ENCODE measurements at places on chromosomes 3 and 15. TPM values are rescaled to one million over a fixed set of nuclear protein-coding genes. Genes with fewer than 3 reads are reported as not detected.

BAHD1 gene
- total RNA-seq = 47.0 TPM

AHSG gene
- total RNA-seq = not detected

SLC15A2 gene
- total RNA-seq = 2.0 TPM

SRPRB gene
- total RNA-seq = 45.6 TPM

TYRO3 gene
- total RNA-seq = 0.36 TPM

GOLGA8G gene
- total RNA-seq = not detected

MFN1 gene
- 58.3 TPM for total RNA-seq

SLC2A2 gene
- not detected for total RNA-seq

FBXW12 gene
- not detected for total RNA-seq

NAALADL2 gene
- total RNA-seq = not detected

USP8 gene
- 70.9 TPM for total RNA-seq

PIK3CA gene
- 47.2 TPM for total RNA-seq

RBP2 gene
- total RNA-seq = not detected

USP3 gene
- total RNA-seq = 148 TPM

RASGRP1 gene
- total RNA-seq = 123 TPM

ZNF774 gene
- total RNA-seq = 0.81 TPM

GOLGA8A gene
- 188 TPM for total RNA-seq

ACKR2 gene
- 0.28 TPM for total RNA-seq

GOLGA8T gene
- total RNA-seq = 0.72 TPM

ASB7 gene
- total RNA-seq = 19.5 TPM

GOLGA8H gene
- total RNA-seq = not detected

DTX3L gene
- 49.3 TPM for total RNA-seq

LMCD1 gene
- 1.1 TPM for total RNA-seq

FBXO40 gene
- not detected for total RNA-seq

INKA1 gene
- total RNA-seq = 0.55 TPM

ZNF385D gene
- total RNA-seq = not detected

MYRIP gene
- total RNA-seq = not detected

RARB gene
- total RNA-seq = not detected

MED12L gene
- total RNA-seq = 0.78 TPM

PARP15 gene
- 78.0 TPM for total RNA-seq

SPTSSB gene
- not detected for total RNA-seq

CACNA2D2 gene
- total RNA-seq = 1.7 TPM

CFAP20DC gene
- 0.44 TPM for total RNA-seq

SHF gene
- total RNA-seq = 6.7 TPM

HCN4 gene
- not detected for total RNA-seq

CATSPER2 gene
- 11.4 TPM for total RNA-seq

CYP1A1 gene
- total RNA-seq = 0.26 TPM

SKIC8 gene
- 45.5 TPM for total RNA-seq

SLC38A3 gene
- total RNA-seq = not detected

PP2D1 gene
- not detected for total RNA-seq

MAP6D1 gene
- 1.0 TPM for total RNA-seq

TMEM212 gene
- total RNA-seq = not detected

SNAP23 gene
- total RNA-seq = 72.0 TPM

PCLAF gene
- total RNA-seq = 1.5 TPM

CCR1 gene
- total RNA-seq = 2.0 TPM

PLSCR5 gene
- total RNA-seq = not detected

IL5RA gene
- 0.33 TPM for total RNA-seq

PTH1R gene
- not detected for total RNA-seq
